ENCODE measurements at places on chromosomes 2 and 18.
A peak's percentile ranks its signal among the peaks of the same experiment; 100 is the strongest.

DNA sequence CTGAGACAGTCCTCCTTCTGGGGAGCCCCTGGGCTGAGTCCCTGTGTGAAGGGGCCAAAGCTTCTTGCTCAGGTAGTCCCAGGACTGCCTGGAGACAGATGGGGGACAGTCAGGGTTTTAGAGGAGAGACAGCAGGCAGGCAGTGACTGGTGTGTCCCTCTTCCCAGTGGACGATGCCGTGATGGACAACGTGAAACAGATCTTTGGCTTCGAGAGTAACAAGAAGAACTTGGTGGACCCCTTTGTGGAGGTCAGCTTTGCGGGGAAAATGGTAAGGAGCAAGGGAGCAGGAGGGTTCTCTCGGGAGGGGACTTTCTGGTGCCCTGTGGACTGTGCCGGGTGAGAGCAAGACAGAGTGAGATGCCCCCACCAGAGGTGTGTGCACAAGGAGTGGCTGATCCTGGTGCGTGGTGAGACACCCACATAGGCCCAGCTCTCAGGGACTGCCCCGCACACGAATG, 74.8 kb downstream of the DYSF start:
- no peak for DNase-seq

- no peak for DNase-seq
Measured at GRCh38 chr2:169511818-169512217, 2.3 kb downstream of the KLHL41 start.

GRCh38 chr2:66435549-66435875, 587 bp downstream of the MEIS1 start:
- DNase-seq: no peak

- no peak for DNase-seq
Measured at GRCh38 chr2:54579682-54580620, 123.8 kb downstream of the SPTBN1 start.

DNA sequence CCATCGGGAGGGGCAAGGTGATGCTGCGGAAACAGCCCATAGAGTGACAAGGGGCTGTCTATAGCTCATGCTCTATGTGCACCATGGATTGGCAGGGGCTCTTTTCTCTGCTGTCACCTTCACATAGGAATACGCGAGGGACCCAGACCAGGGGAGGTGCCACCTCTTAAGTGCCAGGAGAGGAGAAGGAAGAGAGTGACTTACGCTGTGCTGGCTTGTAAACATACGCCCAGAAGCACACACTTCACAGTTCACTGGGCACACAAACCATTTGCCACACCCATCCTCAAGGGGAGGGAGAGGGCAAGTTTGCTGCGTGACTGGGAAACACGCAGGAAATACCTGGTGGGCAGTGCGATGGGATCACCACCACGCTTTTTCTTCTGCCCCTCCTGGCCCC, 65.1 kb upstream of the GPR45 start:
- no peak for DNase-seq

GRCh38 chr2:102764083-102764482, 2.3 kb downstream of the TMEM182 start:
- DNase-seq: no peak

- no peak for DNase-seq
Measured at GRCh38 chr2:29080886-29081743, 6.8 kb upstream of the PCARE start.

- DNase-seq: peak; percentile 25
Measured at GRCh38 chr2:189580241-189580651, 340 bp downstream of the SLC40A1 start.

GRCh38 chr2:217555081-217555876, 447.5 kb downstream of the TNS1 start:
- peak; percentile 10 for DNase-seq

- DNase-seq: no peak
Measured at GRCh38 chr18:77131100-77131651, 1.4 kb downstream of the MBP start.

DNA sequence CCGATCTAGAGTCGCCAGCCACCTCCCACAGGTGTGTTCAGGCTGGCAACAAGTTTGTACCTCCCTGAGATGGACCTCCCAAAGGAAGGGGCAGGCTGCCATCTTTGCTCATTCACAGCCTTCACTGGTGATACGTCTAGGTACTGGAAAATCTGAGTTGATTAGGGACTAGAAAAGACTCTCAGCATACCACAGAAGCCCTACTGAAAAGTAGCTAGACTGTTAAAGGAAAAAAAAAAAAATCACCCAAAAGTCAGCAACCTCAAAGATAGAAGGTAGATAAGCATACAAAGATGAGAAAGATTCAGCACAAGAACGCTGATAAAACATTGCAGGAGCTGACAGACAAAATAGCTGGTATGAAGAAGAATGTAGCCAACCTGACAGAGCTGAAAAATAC, 128.6 kb upstream of the WDR75 start:
- DNase-seq: no peak

DNA sequence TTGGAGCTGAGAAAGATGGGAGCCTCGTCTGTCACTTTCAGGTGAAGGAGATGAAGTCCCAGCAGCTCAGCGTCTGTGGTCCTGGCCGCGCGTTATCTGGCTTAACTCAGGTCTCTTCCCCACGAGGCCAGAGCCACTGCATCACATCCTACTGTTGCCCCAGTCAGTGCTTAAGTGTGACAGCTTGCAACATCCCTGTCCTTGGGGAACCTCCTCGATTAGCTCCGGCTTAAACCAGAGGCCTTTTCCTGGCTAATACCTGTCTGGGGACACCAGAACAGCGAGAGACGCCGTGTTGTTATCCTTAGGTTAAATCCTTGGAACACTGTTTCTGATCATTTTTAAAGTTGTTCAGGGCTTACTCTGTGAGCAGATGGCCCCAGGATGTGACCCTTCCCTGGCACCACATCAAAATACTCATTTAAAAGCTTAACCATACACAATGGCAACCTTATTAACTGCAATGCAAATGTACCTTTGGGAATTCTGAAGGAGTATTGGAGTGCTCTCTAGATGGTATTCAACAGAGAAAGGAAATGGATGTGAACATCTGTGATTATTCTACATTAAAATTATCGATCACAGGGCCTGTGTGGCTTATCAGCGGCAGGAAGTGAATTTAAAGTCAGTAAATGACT, 61.2 kb upstream of the SPP2 start:
- DNase-seq: no peak

- no peak for DNase-seq
Measured at GRCh38 chr2:189657867-189658266, 3.4 kb upstream of the ASNSD1 start.

Measured in foreskin keratinocyte (primary cell).